ENCODE measurements at places on chromosomes 3 and 15.

DNA sequence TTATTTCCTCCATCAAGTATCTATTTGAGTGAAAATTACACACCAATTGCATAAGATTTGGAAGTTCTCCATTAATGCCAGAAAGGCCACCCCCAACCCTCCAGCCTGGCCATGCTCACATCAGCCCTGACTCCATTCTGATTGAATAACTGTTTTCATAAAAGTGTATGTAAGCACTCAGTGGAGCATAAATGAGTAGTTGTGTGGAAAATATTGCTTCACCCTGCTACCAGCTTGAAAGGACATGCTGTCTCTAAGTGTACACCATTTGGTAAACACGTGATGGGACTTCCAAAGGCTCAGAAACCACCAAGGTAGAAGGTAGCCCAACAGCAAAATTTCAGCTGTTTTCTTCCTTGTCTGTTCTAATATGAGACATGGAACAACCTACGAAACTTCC is 393.8 kb downstream of the ZNF385D start:
- DNase-seq: no peak

- no peak for DNase-seq
Observed at GRCh38 chr3:159978918-159979703, 9.5 kb upstream of the IL12A start.

- no peak for DNase-seq
Observed at GRCh38 chr15:44144992-44145391, 50.1 kb downstream of the FRMD5 start.

GRCh38 chr3:156941311-156941710 is 115.2 kb downstream of the LEKR1 start:
- DNase-seq: no peak

GRCh38 chr3:11582191-11582968 is 61.3 kb downstream of the VGLL4 start:
- no peak for DNase-seq

GRCh38 chr15:101024073-101024695 is 105.0 kb downstream of the LRRK1 start:
- DNase-seq: no peak

DNA sequence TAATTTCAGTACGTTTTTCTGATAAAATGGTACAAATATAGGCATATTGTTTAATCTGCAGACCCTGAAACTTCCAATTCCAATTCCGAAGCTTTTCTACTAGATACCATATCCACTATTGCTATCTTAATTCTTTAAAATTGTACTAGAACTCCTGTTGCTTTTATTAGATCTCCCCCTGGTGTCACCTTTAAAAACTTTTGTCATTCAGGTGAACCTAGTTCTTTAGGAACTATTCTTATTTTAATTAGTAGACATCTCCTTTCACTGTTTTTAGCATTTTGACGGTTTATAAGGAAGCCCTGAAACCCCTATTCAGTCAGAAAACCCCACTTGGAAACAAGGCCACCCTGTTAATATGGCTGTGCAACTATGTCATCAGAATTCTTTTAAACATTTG is 22.3 kb downstream of the C2CD4B start:
- DNase-seq: no peak

DNA sequence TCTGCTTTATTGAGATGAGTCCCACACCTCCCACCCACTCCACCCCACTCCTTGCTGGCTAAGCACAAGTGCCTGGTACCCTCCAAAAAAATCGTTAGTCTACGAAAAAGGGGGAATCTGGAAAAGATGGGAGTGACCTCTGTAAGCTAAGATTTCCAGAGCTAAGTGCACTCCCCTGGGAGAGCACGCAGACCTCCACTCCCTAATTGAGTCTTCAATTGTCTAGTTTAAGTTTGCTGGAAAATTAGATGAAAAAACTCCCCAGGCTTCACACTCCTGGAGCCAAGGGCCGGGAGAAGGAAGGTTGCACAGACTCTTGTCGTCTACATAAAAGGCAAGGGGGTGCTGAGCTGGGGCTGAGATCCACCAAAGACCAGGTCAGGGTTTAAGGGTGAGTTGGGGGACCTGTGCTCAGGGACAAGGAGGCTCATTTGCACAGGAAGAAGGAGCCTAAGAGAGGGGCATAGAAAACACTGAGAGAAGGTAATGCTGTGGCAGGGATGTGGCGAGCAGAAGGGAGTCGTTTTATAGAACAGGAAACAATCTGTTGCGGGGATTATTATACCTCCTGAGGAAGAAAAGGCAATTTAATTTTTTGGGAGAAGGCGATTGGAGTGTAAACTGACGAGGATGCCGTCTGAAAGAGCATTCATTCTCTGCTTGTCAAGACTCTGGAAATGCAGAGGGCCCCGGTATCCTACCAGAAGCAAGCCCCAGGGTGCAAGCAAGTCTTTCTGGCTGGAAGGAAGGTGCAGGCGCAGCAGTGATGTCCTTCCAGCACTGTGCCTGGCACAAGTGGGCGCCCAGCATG is 126.5 kb upstream of the DLG1 start:
- DNase-seq: no peak

DNA sequence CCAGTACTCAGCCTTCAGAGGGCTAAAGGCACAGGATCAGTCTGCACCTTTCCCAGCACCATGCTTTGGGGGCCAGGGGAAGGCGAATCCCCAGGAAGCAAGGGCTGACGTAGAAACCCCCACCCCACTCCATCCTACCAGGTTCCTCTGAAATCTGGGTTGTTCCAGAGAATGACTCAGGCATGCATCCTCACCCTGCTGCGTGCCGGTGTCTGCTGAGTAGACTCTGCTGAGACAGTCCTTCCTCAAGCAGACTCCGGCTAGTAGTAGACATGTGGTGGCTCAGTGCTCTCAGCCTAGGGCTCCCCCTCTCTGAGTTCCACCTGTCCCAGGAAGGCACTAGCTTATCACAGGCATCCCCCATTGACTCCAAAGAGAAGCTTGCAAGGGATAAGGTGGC is 9.0 kb downstream of the TMEM43 start:
- no peak for DNase-seq

- DNase-seq: no peak
Observed at GRCh38 chr15:81752974-81753373, 292.8 kb downstream of the MEX3B start.

DNA sequence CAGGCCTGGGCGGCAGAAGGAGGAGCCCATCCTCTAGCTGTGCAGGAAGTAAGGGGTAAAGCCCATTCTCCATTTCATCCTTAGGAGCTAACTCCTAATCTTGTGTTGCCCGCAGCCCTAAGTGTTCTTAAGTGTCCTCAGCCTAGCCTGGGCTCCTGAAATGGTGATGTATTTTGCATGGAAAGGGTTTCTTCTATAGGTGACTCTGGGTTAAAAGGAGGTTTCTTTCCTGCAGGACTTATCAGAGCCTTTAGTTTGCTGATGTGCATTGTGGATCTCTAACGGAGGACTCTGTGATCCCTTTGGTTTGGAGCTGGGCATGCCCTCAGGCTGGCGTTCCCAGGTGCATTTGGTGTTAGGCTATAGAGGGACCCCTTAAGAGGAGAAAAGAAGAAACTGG is 48.5 kb upstream of the TRPM1 start:
- DNase-seq: no peak

- no peak for DNase-seq
Observed at GRCh38 chr3:15246186-15246585, 40.1 kb downstream of the CAPN7 start.

DNA sequence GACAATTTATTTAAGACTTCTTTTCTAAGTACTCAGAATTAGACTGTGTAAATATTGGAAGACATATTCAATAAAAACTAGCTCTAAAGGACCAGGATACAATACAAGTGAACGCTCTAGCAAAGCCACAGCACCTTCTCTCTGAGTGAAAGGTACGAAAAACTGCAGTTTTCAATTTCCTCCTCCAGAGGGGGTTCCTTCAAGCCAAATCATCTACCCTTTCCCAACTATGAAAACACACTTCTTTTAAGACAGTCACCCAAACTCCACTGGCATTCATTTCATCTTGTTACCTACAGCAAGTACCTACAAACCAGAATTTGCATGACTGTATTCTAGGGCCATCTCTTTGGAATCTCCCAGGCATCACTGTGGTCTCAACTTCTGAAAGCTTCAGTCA is 165.8 kb downstream of the ERC2 start:
- DNase-seq: no peak

DNA sequence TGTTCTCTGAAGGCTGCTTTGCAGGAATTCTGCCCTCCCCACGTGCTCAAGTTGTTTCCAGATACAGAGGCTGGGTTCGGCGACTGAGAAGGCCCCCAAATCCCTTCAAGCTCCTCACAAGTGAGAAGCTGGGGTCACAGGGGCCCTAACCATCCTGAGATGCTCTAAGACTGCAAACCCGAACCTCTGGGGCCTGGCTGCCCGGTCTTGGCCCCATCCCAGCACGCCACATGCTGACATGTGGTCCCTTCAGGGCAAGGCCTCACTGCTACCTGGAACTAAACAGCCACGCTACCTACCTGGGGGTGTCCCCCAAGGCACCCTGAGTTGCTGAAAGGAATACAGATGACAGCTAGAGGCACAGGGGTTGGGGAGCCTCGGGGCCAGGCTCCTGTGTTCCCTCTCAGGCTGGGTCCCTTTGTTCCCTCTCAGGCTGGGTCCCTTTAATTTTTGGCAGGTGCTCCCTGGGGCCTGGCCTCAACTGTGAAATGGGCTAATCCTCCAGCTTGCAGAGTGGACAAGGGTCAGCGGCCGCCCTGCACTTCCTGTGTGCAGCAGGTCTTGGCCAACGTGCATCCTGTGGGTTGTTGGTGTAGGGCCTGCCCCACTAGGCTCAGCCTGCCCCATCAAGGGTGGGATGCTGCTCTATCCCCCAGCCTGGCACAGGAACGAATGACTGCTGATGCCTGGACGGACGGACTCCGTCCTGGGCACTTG is 32.5 kb downstream of the KLHL25 start:
- DNase-seq: no peak

DNA sequence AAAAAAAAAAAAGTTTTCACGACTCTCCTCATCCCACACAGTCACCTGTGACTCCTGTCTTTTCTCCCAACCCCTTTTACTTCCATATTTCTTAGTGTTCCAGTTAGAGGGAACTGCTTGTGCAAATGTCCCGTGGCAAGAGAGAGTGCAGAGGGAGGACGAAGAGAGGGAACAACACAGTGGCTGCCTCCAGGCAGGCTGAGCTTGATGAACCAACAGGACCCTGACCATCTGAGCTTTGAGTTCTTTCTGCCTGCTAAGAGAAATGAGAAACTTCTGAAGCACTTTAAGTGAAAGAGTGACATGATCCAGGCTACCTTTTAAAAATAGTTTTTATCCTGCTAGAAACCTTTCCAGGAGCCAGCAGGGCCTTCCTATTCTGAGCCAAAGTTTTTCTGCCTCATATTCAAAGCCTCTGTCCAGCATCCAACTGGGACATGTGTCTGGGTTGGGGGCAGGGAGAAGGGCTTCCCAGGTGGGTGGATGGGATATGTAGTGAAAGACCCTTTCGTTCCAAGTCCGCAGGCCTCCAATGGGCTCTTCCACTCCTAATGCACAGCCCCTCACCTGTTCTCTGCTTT is 239.9 kb downstream of the OPA1 start:
- no peak for DNase-seq

DNA sequence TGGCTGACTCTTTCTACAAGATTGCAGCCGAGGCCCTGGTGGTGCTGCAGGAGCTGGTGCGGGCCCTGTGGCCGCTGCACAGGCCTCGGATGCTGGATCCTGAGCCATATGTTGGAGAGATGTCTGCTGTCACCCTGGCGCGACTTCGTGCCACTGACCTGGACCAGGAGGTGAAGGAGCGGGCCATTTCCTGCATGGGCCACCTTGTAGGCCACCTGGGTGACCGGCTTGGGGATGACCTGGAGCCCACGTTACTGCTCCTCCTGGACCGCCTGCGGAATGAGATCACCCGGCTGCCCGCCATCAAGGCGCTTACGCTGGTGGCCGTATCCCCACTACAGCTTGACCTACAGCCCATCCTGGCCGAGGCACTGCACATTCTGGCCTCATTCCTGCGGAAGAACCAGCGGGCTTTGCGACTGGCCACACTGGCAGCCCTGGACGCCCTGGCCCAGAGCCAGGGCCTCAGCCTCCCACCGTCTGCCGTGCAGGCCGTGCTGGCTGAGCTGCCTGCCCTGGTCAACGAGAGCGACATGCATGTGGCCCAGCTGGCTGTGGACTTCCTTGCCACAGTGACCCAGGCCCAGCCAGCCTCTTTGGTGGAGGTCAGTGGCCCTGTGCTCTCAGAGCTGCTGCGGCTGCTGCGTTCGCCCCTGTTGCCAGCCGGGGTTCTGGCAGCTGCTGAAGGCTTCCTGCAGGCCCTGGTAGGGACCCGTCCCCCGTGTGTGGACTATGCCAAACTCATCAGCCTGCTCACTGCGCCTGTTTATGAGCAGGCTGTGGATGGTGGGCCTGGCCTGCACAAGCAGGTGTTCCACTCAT is 20.3 kb downstream of the CAND2 start:
- no peak for DNase-seq

DNA sequence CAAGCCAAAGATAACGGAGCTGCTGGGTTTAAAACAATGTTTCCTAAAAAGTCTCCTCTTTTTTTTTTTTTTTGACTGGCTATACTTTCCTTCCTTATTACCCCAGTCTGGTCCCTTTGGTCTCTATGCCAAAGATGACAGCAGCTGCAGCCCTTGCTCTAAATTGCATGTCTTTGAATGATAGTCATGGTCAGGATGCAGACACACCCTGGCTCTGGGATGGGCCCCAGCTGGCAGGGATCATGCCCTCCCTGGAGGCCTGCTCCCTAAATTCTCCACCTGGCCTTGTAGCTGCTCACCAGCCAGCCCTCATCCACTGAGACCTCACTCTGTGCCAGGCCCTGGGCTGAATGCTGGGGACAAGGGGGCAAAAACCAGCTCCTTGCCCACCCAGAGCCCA is 95.8 kb downstream of the MESD start:
- DNase-seq: no peak

GRCh38 chr3:47113669-47114365 is 50.1 kb downstream of the SETD2 start:
- DNase-seq: no peak

DNA sequence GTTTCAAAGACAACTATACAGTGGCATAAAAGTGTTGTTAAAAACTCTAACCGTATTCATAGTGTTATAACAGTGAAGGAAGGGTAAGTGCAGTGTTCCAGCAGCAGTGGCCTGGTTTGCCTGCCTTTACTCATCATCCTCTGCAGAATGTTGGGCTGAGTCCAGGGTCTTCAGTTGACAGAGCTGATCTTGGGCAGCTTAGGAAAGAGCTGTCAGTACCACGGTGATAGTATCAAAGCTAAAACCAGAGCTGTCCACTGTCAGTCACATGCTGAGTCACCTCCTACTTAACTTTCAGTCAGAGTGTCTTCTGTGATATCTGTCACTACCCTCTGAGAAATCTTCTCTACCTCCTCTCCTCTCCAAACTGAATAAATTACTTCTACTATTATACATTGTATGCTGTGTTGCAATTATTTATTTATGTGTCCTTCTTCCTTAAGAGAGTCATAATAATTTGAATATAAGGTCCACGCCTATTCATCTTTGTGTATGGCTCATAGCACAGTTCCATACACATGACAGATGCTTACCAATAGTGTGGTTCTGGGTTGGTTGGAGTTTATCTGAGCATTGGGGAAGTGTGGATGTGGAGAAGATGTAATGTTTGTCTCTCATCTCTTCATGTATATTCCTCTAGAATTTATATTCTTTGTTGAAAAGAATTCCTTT is 242.1 kb downstream of the ZIC1 start:
- DNase-seq: no peak

GRCh38 chr3:130929804-130930203 is 35.9 kb downstream of the ATP2C1 start:
- DNase-seq: no peak

- no peak for DNase-seq
Observed at GRCh38 chr3:113250566-113250965, 39.2 kb downstream of the BOC start.

- DNase-seq: no peak
Observed at GRCh38 chr3:177335728-177336127, 138.4 kb upstream of the TBL1XR1 start.

Measured in KG1 (cell line).